H1 (cell line): ENCODE measurements at places on chromosomes 6 and 20. TPM values are rescaled to one million over a fixed set of nuclear protein-coding genes. Genes with fewer than 3 reads are reported as not detected.

EFCAB8 gene
- total RNA-seq = 0.20 TPM in 1 of 2 replicates, not detected in the other

TSPO2 gene
- total RNA-seq = not detected in 2 replicates

SNAI1 gene
- total RNA-seq = 6.5 and 7.7 TPM in 2 replicates

DNA sequence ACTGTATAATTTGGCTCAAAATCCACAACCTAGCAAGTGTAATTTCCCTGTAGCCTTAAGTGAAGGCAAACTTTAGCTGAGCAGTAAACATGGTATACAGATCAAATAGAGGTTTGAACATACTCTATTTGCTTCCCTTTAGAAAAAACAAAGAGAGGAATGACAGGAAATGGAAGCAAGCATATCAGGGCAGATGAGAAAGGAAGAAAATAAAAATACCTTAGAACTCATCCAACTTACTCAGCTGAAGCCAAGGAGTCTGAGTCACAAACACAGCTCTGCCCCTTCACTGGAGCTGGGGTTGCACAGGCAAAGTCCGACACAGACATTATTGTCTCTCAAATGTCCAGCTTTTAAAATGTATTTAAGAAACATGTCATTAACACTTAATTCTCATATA is 379.9 kb upstream of the IRAK1BP1 start:
- H3K4me1 ChIP-seq = no peaks in the 10 kb centered on the region
- DNase-seq = no peak
- H3K27ac ChIP-seq = no peak overlapping the region
- H3K4me3 ChIP-seq = no peak overlapping the region
- H3K27me3 ChIP-seq = no peaks in the 10 kb centered on the region

DNA sequence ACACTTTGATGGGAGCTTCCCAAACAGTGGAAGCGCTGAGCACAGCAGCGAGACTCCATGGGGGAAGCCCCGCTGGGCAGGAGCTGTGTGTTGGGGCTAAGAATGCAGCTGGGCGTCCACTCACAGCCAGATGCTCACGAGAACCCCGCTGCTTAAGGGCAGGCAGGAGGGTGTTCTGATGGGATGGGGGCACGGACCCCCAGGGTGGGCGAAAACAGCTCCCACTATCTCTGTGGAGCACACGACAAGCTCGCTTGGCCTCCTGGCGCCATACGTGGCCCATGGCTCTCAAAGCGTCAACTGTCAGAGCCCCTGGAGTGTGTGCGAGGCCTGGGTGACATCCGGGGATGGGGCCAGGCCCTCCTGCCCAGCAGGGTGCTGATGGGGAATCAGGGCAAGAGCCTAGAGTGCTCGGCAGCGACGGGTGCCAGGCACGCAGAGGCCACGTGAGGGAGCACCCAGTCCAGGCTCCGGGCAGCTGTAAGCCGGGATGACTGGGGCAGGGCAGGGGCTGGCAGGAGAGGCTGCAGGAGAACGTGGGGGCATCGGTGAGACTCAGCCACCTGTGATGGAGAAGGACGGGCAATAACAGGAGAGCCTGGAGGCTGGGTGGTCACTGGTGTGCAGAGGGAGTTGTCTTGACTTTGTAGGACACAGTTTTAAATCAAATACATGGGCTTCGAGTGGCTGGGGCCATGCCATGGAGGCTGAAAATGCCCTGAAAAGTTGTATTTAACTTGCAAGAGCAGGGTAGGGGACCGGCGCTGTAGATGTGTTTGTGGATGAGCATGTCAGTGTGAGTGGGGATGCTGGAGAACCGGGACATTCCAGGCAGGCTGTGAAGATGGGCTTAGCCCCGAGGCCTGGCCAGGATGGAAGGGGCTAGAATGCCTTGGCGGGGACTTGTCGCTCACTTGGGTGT is 27.3 kb downstream of the PYGB start:
- DNase-seq = no peak
- no peak overlapping the region for H3K27ac ChIP-seq
- peaks cover 21% of the 10 kb centered on the region for H3K36me3 ChIP-seq
- H3K27me3 ChIP-seq = no peaks in the 10 kb centered on the region
- H3K4me1 ChIP-seq = no peaks in the 10 kb centered on the region
- no peak overlapping the region for H3K4me3 ChIP-seq

DNA sequence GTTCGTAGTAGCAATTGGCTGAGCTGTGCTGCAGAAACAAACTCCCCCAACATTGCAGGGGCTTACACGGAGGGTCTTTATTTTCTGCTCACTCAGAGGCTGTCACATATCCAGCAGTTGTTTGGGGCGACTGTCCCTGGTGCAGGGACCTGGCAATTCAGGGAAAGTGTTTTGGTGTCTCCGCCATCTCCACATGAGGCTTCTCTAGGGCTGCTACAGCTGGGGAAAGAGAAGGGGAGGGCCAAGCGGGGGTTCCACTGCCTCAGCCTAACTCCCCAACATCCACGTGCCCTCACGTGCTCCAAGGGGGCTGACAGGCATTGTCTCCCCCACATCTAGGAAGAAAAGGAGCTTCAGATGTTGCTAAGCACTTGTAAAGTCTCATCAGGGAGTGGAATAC is 61.3 kb upstream of the NXT1 start:
- DNase-seq = no peak
- H3K36me3 ChIP-seq = no peaks in the 10 kb centered on the region
- H3K27me3 ChIP-seq = no peaks in the 10 kb centered on the region
- H3K4me3 ChIP-seq = no peak overlapping the region
- H3K27ac ChIP-seq = no peak overlapping the region
- no peaks in the 10 kb centered on the region for H3K4me1 ChIP-seq

GRCh38 chr6:164258421-164258820 is 843.9 kb downstream of the QKI start:
- no peak overlapping the region for H3K4me3 ChIP-seq
- H3K27ac ChIP-seq = no peak overlapping the region
- no peaks in the 10 kb centered on the region for H3K27me3 ChIP-seq
- H3K36me3 ChIP-seq = no peaks in the 10 kb centered on the region
- no peak for DNase-seq
- H3K4me1 ChIP-seq = no peaks in the 10 kb centered on the region

DNA sequence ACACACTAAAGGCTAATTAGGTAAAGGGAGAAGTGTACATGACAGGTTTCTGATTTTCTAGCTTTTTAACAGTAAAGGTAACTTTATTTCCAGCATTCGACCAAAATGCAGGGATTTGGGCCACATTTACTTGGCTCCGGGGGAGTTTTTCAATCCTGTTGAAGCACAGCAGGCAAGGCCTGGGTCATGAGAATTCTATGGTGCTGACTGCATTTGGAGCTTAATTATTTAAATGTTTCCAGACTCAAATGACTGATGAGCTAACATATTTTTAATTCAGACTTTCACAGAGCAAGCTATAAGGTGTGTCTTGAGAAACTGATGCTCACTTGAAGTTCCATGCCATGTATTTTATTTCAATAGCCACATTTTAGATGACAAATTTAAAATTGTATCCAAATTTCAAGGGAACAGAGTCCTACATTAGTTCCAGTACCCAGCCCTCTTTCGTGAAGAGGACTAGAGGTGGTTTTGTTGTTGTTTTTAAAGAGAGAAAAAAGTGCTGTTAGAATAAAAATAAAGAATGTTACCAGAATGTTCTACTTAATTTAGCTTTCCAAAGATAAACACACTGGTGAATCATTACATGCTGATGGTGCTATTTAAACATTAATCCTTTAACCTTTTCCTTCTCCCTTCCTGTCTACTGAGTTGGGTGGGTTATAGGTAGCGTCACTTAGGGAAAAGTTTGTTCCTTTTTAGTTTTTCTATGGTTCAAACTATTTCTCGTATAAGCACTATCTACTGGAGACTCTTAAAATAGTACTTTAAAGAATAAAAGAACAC is 82.3 kb upstream of the PHACTR2 start:
- no peak for DNase-seq
- no peak overlapping the region for H3K4me3 ChIP-seq
- no peaks in the 10 kb centered on the region for H3K36me3 ChIP-seq
- H3K27ac ChIP-seq = no peak overlapping the region

DNA sequence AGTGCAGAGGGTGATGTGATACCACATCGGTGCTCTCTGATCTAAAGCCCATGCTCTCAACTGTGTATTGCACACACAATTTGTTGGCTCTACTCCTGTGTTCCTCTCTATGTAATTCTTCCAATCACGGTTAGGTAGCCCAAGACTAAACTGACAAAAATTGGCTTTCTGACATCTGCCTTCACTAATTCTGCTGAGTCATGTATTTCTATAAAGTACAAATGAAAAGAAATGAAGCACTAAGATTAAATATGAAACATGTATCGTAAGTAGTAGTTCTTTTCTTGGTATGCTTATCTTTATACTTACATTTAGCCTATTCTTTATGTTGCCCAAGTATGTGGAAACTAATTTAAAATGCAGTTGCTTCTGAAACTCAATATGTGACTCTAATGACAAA is 7.7 kb upstream of the MLIP start:
- DNase-seq = no peak
- H3K4me1 ChIP-seq = no peaks in the 10 kb centered on the region
- H3K36me3 ChIP-seq = no peaks in the 10 kb centered on the region
- H3K27ac ChIP-seq = no peak overlapping the region

DNA sequence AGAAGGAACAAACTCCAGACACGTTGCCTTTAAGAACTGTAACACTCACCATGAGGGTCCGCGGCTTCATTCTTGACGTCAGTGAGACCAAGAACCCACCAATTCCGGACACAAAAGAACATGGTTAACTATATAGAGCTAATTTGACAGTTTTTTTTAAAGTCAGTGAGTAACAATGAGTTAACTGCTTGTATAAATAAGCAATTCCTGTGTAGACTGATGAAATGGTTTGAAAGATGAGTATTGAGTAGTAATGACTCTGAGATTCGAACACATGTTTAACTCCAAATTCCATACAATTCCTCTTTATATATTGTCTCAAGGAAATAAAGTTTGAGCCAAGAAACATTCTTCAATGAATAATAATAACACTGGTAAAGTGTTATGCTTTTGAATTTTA is 478.0 kb downstream of the MMUT start:
- H3K36me3 ChIP-seq = no peaks in the 10 kb centered on the region
- H3K4me1 ChIP-seq = no peaks in the 10 kb centered on the region
- no peak overlapping the region for H3K27ac ChIP-seq
- H3K27me3 ChIP-seq = no peaks in the 10 kb centered on the region

DNA sequence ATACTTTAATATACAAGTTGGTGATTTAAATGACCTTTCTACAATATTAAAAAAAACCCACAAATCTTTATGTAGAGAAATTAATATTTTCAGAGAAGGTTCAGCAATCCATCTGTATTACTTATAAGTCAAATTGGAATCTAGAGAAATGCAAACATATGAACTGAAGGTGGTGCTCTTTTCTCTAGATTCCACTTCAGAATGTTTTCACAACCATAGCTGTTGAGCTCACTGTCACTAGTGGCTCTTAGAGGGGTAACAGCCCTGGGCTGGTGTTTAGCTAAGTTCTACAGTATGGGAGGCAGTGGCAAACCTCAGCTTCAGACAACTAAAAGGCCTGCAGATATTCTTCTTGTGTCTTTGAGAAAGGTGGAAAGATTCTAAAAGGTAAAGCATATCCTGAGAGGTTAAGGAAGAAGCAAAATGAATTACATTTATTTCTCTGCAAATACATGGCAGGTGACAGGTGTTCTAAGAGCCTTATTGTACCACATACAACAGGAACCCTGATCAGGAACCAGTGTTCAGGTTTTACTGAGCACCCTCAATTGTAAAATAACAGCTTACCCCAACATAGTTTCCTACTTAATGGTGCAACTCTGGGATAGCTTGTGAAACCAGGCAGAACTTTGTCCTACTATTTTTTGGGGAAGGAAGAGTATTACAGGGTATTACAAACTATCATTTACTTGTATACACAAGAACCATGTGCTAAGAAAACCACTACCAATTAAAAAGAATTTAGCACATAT is 56.6 kb upstream of the SAMHD1 start:
- DNase-seq = no peak
- H3K27me3 ChIP-seq = no peaks in the 10 kb centered on the region
- peaks cover 3% of the 10 kb centered on the region; the same call in 1 of the 2 replicates for H3K36me3 ChIP-seq
- no peak overlapping the region for H3K27ac ChIP-seq

DNA sequence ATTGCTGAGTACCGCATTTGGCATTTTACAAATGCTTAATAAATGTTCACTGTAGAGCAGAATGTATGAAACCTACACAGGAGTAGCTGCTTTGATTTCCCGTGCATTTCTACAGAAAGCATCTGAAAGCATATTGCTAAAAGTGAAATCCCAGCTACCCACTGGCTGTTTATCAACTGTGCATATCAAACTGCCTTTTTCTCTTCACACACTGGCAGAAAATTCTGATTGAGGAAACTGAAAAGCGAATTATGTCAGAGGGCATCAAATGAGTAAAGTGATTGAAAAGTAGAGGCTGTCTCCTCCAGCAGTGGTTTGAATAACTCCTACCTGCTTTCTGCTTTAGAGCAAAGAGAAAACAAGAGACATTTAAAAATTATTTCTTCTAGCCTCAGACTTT is 28.0 kb downstream of the STX11 start:
- H3K4me1 ChIP-seq = no peaks in the 10 kb centered on the region
- DNase-seq = no peak
- no peak overlapping the region for H3K4me3 ChIP-seq
- no peaks in the 10 kb centered on the region for H3K36me3 ChIP-seq
- H3K27ac ChIP-seq = no peak overlapping the region

- no peaks in the 10 kb centered on the region for H3K27me3 ChIP-seq
- no peak overlapping the region for H3K4me3 ChIP-seq
- DNase-seq = no peak
- peaks cover 5% of the 10 kb centered on the region; the same call in 1 of the 2 replicates for H3K36me3 ChIP-seq
- peaks cover 17% of the 10 kb centered on the region for H3K4me1 ChIP-seq
Observed at GRCh38 chr20:39289316-39289715, 327.2 kb downstream of the DHX35 start.

DNA sequence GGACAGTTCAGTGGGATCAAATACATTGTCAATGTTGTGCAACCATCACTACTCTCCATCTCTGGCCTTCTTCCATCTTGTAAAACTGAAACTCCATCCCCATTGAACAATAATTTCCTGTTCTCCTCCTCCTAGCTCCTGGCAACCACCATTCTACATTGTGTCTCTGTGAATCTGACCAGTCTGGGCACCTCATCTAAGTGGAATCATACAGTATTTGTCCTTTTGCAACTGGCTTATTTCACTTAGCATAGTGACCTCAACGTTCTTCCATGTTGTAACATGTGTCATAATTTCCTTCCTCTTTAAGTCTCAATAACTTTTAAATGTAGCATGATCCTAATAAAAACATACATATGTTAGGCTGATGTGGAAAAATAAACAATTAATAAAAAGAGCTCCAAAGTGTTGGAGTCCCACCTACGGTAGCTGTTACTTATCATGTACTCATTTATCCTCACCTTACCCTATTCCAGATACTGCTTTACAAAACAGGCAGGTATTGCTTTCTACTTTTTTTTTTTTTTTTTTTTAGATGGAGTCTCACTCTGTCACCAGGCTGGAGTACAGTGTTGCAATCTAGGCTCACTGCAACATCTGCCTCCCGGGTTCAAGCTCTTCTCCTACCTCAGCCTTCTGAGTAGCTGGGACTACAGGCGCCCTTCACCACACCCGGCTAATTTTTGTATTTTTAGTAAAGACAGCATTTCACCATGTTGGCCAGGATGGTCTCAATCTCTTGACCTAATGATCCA is 91.9 kb downstream of the TNFAIP3 start:
- H3K27ac ChIP-seq = no peak overlapping the region
- no peak for DNase-seq
- H3K4me1 ChIP-seq = no peaks in the 10 kb centered on the region
- no peaks in the 10 kb centered on the region for H3K36me3 ChIP-seq
- no peak overlapping the region for H3K4me3 ChIP-seq
- H3K27me3 ChIP-seq = no peaks in the 10 kb centered on the region

- no peaks in the 10 kb centered on the region for H3K36me3 ChIP-seq
- H3K27me3 ChIP-seq = no peaks in the 10 kb centered on the region
- H3K4me1 ChIP-seq = peaks cover 7% of the 10 kb centered on the region; the same call in 1 of the 2 replicates
- H3K4me3 ChIP-seq = no peak overlapping the region
Observed at GRCh38 chr6:160261991-160262680, 3.5 kb upstream of the SLC22A2 start.
